ENCODE measurements at places on chromosomes 2 and 18. TPM values are rescaled to one million over a fixed set of nuclear protein-coding genes. Genes with fewer than 3 reads are reported as not detected.

The GNLY gene
- polyA plus RNA-seq, result not detected

The CIB4 gene
- not detected for polyA plus RNA-seq

The PJVK gene
- polyA plus RNA-seq, result 6.1 TPM

The BARD1 gene
- polyA plus RNA-seq, result 0.74 TPM

The PARD3B gene
- polyA plus RNA-seq, result 2.1 TPM

The HOXD12 gene
- not detected for polyA plus RNA-seq

The ANKRD30BL gene
- polyA plus RNA-seq, result 0.35 TPM

The RAX gene
- not detected for polyA plus RNA-seq

The IL1R2 gene
- not detected for polyA plus RNA-seq

The ATP6V1C2 gene
- 0.24 TPM for polyA plus RNA-seq

The KIF1A gene
- 31.6 TPM for polyA plus RNA-seq

The CHRND gene
- polyA plus RNA-seq, result not detected

The CYRIA gene
- polyA plus RNA-seq, result 9.6 TPM

The TM4SF20 gene
- 0.55 TPM for polyA plus RNA-seq

The NDUFV2 gene
- polyA plus RNA-seq, result 815 TPM

The CCDC85A gene
- polyA plus RNA-seq, result 0.19 TPM

The LAMA3 gene
- not detected for polyA plus RNA-seq

The G6PC2 gene
- polyA plus RNA-seq, result not detected

The CD207 gene
- not detected for polyA plus RNA-seq

The RUFY4 gene
- polyA plus RNA-seq, result not detected

The ACP1 gene
- 279 TPM for polyA plus RNA-seq

The TMEM178A gene
- 21.4 TPM for polyA plus RNA-seq

The MAPK4 gene
- 4.3 TPM for polyA plus RNA-seq

The LONRF2 gene
- 7.2 TPM for polyA plus RNA-seq

The COL3A1 gene
- 0.73 TPM for polyA plus RNA-seq

The XRCC5 gene
- 357 TPM for polyA plus RNA-seq

The ABCB11 gene
- 0.03 TPM for polyA plus RNA-seq

The ZNF519 gene
- 19.5 TPM for polyA plus RNA-seq

The TUBA4B gene
- not detected for polyA plus RNA-seq

The VIT gene
- 6.9 TPM for polyA plus RNA-seq

The BOLL gene
- 1.8 TPM for polyA plus RNA-seq

The SDC1 gene
- polyA plus RNA-seq, result 9.0 TPM

The OSBPL1A gene
- polyA plus RNA-seq, result 151 TPM

The EMILIN1 gene
- not detected for polyA plus RNA-seq

The ABCA12 gene
- 0.08 TPM for polyA plus RNA-seq

The LRP1B gene
- polyA plus RNA-seq, result 25.5 TPM

The TUBB8B gene
- polyA plus RNA-seq, result not detected

The ANKRD36 gene
- 15.3 TPM for polyA plus RNA-seq

The AQP12A gene
- not detected for polyA plus RNA-seq

The APLF gene
- polyA plus RNA-seq, result not detected

The SIX3 gene
- not detected for polyA plus RNA-seq

The CD8B2 gene
- polyA plus RNA-seq, result not detected

The PKDCC gene
- polyA plus RNA-seq, result not detected

The ARHGEF4 gene
- polyA plus RNA-seq, result 5.4 TPM

The CD226 gene
- polyA plus RNA-seq, result 0.10 TPM

The GKN1 gene
- 2.8 TPM for polyA plus RNA-seq

The SATB2 gene
- polyA plus RNA-seq, result 11.9 TPM
